NCI-H460 (cell line): ENCODE measurements at places on chromosomes 2 and 18.

- DNase-seq = no peak
These were observed 15.6 kb upstream of the SCN3A start for GRCh38 chr2:165219481-165219880.

- no peak for DNase-seq
These were observed 41.1 kb downstream of the ACVR1 start for GRCh38 chr2:157835006-157835405.

DNA sequence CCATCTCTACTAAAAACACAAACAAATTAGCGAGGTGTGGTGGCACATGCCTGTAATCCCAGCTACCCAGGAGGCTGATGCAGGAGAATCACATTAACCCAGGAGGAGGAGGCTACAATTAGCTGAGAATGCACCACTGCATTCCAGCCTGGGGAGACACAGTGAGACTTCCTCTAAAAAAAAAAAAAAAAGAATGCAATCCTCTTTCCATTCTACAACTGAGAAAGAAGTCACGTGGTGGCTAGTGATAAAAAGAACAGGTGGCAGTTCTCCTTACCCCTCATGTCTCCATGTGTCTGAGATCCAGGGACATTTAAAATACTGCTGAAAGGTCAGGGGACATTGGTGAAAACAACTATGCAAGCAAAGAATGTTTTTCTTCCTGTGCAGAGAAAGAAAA lies 24.4 kb upstream of the GPR39 start:
- DNase-seq = no peak

DNA sequence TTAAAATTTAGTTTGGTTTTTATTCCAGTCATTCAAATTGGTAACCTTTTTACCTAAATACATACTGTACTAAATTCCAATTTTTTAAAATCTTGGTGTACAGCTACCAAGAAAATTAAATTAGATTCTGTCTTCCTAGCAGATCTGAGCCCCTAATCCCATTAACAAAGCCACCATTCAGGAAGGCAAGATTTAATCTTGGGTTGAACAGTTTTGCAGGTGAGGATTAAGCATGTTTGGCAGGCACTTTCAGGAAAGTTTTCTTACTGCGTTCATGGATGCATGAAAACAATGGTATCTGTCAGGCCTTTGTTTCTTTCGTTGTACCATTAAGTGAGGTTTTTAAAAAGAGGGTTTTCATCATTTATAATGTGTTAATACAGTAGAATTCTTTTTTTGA lies 32.8 kb downstream of the ITPRID2 start:
- DNase-seq = no peak

- DNase-seq = no peak
These were observed 2.3 kb upstream of the HPCAL1 start for GRCh38 chr2:10300328-10300920.

DNA sequence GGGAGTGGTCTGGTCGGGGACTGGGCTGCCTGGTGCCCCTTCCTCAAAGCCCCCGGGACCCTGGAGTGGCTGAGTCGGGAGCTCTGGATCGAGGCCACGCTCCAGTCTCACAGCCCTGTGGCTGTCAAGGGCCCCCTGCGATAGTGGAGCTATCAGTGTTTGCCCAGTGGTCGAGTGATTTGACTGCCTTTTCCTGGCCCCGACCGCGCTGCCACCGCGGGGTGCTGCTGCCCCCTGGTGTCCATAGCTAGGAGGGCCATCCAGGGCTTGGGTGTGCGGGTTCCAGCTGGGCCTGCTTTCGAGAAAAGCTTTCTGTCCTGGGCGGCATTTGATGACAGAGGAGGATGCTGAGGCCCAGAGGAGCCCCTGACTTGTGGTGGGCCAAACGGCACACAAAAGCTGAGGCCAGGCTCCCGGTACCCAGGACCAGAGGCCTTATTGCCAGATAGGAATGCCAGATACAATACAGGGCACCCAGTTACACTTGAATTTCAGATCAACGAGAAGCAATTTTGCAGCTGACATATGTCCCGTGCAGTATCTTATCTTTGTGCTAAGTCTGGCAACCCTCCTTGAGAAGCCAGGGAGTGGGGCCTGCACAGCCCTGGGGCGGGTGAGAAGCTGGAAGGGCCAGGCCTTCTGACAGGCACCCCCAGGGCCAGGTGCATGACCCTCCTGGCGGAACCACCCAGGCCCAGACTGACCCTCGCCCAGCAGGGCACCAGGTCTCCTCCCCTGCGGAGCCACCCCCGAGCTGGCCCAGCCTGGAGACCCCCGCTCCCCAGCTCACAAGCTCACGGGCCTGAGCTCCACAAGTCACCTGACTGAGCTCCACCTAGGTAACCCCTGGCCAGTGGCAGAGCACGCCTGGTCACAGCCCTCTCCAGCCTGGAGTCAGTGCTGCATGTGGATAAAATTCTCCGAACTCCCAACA lies 13.0 kb downstream of the ODC1 start:
- peak; percentile 74 for DNase-seq

GRCh38 chr18:74926051-74926450 lies 282.9 kb downstream of the PTGR3 start:
- DNase-seq = no peak

GRCh38 chr18:37539236-37539635 lies 26.4 kb downstream of the CELF4 start:
- DNase-seq = no peak

DNA sequence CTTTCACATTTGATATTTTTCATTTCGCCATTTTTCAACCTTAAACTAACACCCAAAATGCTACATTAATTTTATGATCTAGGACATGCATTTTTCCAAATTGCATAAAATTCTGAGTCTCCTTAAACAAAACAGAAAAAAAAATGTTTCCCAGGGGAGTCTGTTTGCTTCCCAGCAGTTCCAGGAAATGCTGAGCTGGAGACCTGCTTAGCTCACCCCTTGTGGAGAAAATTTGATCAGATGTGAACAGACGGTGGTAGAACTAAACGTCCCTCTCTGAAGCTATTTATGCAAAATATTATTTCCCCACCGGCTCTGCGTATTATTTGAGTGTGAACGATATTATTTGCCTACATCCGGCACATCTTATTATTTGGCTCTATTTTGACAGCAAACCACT lies 74.9 kb upstream of the AGAP1 start:
- no peak for DNase-seq

DNA sequence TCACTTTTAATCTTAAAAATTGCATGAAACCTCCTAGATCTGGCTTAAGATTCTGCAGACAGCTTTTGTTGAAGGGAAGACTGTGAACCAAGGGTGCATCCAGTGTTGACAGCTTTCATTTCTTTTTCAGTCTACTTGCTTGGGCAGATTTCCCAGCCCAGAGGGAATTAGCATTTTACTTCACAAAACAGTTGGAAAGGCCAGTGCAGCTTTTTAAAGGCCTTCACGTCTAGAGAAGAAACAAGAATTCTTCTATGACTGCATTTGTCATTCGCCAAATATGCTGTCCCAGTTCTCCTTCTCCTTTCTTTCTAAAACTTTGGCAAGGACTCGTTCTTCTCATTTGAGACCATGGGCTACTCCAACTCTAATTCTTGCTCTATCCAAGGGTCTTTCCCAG lies 17.4 kb downstream of the NTSR2 start:
- DNase-seq = no peak

DNA sequence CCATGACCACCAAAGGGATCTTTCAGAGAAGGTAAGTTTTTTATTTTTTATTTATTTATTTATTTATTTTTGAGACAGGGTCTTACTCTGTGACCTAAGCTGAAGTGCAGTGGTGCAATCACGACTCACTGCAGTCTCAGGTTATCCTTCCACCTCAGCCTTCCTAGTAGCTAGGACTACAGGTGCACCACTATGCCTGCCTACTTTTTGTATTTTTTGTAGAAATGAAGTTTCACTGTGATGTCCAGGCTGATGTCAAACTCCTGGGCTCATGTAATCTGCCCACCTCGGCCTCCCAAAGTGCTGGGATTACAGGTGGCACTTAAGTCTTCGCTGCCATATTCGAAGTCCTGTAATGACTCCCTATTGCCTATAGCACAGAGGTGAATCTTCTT lies 342.5 kb downstream of the CYRIA start:
- DNase-seq = no peak

DNA sequence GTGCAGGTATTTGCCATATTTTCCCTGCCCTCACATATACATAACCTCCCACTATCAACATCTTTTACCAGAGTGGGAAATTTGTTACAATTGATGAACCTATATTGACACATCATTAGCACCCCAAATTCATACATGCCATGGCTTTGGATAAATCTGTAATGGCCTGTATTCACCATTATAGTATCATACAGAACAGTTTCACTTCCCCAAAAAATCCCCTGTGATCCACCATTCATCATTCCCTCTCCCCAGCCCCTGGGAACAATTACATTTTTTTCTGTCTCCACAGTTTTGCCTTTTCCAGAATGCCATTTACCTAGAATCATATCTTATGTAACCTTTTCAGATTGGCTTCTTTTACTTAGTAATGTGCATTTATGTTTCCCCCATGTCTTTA lies 494.5 kb downstream of the RNF144A start:
- no peak for DNase-seq

DNA sequence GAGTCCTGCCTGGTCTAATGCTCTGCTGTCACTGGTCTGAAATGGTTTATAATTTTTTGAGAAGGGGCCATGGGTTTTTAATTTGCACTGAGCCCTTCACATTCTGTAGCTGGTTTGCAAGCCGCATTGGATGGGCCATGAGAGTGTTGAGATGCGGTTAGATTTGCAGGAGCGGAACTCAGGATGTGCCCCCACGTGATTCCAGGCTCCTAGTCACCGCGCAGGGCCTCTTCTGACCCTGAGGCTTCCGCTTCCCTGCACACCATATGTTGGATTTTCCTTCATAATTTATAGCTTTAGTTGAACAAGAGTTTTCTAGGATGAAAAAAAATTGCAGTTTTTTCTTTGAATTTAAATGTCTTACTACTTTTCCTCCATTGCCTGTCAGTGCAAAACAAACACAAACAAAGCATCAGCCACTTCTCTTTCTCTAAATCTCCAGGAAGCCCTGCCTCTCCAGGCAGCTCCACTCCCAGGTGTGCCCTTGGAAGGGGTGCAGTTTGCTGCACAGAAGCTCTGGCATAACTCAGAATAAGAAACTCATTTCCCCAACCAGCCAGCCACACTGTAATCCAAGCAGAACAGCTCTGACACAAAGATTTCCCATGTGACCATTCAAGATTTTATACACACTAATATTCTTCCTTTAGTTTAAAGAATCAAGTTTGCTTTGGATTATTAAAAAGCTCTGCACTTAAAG lies 18.4 kb upstream of the TPO start:
- no peak for DNase-seq

GRCh38 chr2:231554748-231555545 lies 24.7 kb upstream of the NMUR1 start:
- no peak for DNase-seq

DNA sequence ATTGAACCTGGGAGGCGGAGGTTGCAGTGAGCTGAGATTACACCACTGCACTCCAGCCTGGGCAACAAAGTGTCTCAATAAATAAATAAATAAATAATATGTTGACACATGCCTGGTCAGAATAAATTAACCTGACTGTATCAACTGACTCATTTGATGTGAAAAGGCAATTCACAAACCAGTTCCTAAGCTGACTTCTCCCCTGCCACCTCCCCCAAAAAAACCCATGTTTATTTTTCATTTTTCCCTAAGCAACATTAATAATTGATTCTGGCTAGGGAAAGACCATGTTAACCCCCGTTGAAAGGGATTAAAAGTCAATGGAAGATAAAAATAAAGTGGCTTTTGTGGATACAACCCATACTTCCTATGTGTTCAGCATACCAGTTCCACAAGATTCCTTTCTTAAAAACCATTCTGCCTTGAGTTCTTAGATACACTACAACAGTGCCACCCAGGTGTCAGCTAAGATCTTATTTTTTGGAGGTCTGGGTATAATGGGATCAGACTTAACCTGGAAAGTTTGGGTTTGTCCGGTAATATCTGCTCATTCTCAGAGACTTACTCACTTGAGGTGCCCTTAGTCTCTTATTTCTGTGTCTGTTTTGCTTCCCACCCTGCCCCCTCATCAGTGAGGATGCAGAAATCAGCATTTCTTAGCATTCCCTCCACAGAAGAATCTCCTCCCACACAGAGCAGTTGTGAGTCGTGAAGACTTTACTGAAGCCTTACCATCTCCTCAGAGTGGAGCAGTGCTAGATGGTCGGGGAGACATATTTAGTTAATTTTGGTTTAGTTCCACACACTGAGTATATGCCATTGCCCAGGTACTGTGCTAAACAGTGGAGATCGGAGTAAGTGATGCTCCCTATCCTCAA lies 10.1 kb upstream of the MCFD2 start:
- no peak for DNase-seq

DNA sequence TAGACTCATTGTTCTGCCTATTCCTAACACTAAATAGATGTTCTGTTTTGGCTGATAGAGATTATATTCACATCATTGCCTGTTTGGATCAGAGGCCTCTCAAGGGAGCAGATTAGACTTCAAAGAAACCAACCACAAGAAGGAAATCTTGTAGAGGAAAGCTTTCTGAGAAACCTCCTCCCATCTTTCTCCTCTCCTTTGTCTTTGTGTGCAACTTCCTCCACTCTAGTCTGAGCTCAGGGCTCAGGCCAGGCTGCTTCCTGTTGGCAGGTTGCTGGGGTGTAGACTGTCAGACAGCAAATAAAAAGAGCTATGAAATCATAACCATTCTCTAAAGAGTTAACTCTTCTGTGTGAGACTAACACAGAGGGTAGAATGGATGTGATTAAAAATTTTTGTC lies 113.0 kb downstream of the TGFA start:
- no peak for DNase-seq

DNA sequence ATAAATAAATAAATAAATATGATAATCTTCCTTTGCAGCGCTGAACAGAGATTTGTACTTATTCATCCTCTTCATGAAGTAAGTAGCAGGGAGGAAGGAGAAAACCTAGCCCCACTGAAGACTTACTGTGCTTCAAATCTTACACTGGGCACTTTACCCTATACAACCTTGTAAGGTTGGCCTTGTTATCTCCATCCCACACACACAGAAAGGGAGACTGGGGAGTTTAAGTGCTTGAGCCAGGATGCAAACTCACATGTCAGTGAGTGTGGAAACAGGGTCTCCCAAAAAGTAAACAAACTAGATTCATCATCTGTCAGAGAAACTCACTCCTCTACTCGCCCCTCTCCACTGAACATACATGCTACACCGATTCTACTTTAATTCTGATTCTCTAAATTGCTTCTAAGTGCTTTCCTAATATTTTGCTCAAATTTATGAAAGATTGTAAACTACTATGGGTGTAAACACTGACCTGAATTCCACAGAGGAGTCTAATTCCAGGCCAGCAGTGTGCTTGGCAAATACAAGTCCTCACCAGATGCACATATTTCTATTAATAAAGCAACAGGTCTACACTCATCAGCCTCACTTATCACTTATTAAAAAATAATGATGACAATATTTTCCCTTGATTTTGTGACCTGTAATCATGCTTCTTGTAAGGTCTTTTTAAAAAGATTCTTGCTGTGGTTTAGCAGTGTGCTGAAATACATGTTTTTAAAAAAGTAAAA lies 155.5 kb downstream of the TCF4 start:
- no peak for DNase-seq

DNA sequence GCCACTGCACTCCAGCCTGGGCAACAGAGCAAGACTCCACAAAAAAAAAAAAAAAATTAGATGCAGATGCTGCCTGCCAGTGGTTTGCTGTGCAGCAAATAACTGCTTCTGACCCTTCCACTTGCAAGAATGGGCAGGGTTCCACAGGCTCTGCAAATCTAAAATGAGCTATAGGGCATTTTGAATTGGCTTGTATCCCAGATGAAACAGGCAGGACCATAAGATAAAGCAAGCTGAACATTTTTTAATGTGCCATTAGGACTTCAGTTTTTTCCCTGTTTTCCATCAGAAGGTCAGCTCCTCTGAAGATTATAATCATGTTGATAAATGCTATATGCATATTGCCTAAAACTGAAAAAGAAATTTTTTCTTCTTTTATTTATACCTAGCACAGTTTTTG lies 15.7 kb upstream of the FZD7 start:
- DNase-seq = no peak

GRCh38 chr18:48300463-48300961 lies 108.7 kb downstream of the ZBTB7C start:
- DNase-seq = no peak
